D341Med (cell line): ENCODE measurements at places on chromosomes 7 and 10.

- no peak for DNase-seq
Measured at GRCh38 chr7:158113321-158114025, 474.1 kb downstream of the PTPRN2 start.

DNA sequence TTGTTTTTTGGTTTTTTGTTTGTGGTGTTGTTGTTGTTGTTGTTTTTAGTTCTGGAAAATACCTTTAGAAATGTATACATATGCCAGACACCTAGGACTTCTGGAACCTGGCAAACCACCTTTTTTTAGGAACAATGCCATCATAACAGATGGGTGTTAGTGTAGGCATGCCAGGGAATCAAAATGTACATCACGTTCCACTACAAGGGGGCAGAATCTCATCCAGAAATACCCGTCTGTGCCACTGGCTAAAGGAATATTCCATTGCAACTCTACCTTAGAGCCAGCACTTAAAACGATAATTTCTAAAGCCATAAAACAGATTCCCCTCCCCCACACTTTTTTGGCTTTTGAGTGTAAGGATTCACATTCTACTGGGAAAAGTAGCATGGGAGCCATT is 239.8 kb downstream of the ETV1 start:
- DNase-seq, result no peak

DNA sequence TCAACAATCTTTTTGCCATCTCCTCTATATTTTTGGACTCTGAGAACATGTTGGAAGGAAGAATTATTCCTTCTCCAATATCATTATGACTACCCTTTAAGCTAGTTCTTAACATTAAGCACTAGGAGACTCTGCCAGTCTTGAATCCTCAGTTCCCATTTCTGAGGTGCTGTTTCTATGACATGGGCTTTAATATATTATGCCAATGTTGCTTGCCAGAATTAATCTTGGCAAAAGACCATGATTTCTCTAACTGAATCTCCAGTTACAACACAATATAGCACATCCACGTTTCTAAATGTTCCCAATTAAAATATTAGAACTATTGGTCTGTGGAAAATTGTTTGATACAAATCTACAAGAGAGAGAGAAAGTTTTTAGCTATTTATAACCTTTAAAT is 250.0 kb downstream of the HGF start:
- DNase-seq, result no peak

GRCh38 chr7:102215256-102215655 is 71.4 kb upstream of the SH2B2 start:
- no peak for DNase-seq

- DNase-seq, result no peak
Measured at GRCh38 chr10:73910401-73910763, 550 bp upstream of the PLAU start.

- DNase-seq, result peak; percentile 86
Measured at GRCh38 chr7:74206589-74207120, 3.2 kb upstream of the LAT2 start.

DNA sequence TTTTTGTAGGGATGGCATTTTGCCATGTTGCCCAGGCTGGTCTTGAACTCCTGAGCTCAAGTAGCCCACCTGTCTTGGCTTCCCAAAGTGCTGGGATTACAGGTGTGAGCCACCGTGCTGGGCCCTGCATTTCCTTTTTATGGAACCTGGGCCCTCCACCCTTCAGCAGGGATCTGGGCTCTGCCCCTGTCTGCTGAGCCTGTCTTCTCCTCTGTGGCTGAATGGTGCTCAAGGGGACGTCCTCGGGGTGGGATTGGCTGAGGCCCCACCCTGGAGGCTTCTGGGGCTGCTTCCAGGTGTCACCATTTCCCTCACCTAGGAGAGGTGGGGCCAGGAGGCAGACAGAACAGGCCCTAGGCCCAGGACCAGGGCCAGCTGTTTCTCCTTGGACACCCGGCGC is 18.4 kb downstream of the FAM241B start:
- no peak for DNase-seq
